Activated T-helper 2 cell treated with anti-CD3 and anti-CD28 coated beads, Interferon-gamma antibody, Interleukin-2, Interleukin-4, amounts not matched to agents 10 μg/mL and 5 μg/mL and 100 μg/mL, durations not matched to agents 14 hours and 24 hours and 36 hours (primary cell): ENCODE measurements at places on chromosomes 11 and 22. TPM values are rescaled to one million over a fixed set of nuclear protein-coding genes. Genes with fewer than 3 reads are reported as not detected.

HEPN1 gene
- total RNA-seq: not detected in 2 replicates

FXYD2 gene
- 0.48 and 0.51 TPM in 2 replicates for total RNA-seq

GRCh38 chr11:73784080-73784634 lies 3.5 kb upstream of the MRPL48 start:
- DNase-seq: no peak

TTLL12 gene
- 85.7 and 89.1 TPM in 2 replicates for total RNA-seq

GRCh38 chr11:97965849-97966646 lies 1054.7 kb upstream of the CNTN5 start:
- DNase-seq: no peak

GRCh38 chr22:27679176-27679575 lies 122.4 kb downstream of the MN1 start:
- DNase-seq: no peak

- DNase-seq: no peak
Measured at GRCh38 chr11:1970956-1971355, 23.8 kb downstream of the MRPL23 start.

ME3 gene
- 3.5 and 4.1 TPM in 2 replicates for total RNA-seq

LAYN gene
- 15.8 and 16.5 TPM in 2 replicates for total RNA-seq

SLC37A2 gene
- 0.44 and 0.52 TPM in 2 replicates for total RNA-seq

CCDC188 gene
- total RNA-seq: 0.11 TPM in 1 of 2 replicates, not detected in the other

OR52N4 gene
- not detected in 2 replicates for total RNA-seq

OSM gene
- total RNA-seq: 148 and 152 TPM in 2 replicates

DNA sequence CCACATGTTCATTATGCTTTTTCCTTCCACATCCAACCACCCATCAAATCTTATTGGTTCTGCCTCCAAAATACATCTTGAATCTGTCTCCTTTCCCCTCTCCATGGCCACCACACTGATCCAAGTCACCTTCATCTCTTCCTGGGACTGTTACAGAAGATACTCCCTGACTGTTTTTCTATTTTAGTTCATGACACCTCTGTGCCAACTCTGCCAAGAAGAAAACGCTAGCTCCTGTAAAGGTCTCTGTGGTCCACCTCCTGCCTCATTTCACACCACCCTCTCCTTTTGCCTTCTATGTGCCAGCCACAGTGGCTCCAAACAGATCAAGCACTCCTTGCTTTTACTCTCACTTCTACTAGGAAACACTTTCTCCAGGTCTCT lies 58.9 kb upstream of the CLTCL1 start:
- DNase-seq: no peak

MYEOV gene
- 0.09 TPM in 1 of 2 replicates, not detected in the other for total RNA-seq

NNMT gene
- total RNA-seq: not detected in 2 replicates

DNA sequence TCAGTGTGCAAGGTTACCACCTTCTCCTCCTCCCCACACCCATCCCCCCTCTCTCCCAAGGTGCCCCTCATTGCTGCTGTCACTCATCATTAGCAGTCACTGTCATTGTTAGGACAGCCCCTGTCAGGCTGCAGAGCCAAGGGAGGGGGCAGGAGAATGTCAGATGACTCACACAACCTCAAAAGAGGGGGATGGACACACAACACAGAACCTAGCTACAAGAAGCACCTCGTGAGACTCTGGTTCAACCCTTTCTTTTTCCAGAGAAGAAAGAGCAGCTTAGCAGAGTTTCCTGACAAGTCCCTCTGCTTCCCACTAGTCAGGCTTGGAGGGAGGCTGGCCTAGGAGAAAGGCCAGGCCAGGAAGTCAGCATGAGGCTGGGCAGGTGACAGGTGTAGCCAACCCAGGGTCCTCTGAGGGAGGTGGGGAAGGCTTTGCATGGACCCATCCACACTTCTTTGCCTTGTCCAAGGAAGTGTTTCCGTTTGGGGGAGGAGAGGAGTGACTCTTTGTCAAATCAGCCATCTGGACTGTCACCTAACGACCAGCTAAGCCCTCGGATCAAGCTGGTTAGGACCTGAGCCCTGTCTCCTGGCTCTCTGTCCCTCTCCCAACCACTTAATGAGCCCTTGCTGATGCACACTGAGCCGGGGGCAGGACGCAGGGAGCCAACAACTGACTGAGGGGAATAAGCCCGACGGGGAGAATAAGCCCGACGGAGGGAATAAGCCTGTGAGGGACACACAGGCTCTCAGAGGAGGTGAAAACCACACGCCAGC lies 18.3 kb downstream of the ADORA2A start:
- DNase-seq: no peak

DNA sequence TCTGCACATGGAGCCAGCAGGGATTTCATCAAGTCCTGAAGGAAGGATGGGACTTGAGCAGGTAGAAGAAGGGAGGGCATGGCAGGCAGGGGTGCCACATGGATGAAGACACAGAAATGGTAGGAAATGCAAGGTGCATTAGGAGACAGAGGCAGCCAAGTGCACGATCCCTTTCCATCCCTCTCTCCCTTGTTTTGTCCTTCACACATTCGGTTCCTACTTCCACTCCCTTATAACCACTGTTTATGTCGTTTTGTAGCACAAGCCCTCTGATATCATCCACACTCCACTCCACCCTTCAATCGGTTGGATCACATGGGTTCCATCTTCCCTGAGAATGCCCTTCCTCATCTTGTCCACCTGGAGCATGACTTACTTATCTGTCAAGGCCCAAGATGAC lies 35.2 kb downstream of the IFT27 start:
- DNase-seq: no peak

- no peak for DNase-seq
Measured at GRCh38 chr11:10619131-10619680, 50.7 kb upstream of the LYVE1 start.

FREY1 gene
- total RNA-seq: 1.4 and 1.7 TPM in 2 replicates

DNA sequence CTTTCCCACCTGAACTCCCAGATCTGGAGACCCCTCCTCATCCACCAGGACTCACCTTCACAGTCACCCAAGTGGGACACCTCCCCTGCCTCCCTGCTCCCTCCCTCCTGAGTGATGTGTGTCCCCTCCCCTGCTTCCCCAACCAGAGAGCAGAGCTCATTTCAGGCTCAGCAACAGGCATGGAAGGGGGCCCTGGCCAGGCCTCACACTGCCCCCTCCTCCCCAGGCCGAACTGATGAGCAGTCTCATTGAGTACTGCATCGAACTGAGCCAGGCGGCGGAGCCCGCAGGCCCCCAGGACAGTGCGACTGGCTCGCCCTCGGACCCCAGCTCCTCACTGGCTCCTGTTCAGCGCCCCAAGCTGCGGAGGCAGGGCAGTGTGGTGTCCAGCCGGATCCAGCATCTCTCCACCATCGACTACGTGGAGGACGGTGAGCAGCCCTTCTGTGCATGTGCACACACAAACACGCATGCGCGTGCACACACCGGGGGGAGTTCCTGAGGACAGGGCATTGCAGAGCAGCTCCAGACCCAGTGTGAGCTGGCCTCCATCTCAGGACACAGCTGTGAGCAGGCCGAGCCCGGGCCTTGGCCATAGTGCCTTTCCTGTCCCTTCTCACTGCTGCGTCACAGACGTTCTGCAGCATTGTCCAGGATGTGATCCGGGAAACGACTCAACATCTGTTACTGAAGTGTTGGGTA lies 17.8 kb upstream of the NEAT1 start:
- DNase-seq: no peak

DNA sequence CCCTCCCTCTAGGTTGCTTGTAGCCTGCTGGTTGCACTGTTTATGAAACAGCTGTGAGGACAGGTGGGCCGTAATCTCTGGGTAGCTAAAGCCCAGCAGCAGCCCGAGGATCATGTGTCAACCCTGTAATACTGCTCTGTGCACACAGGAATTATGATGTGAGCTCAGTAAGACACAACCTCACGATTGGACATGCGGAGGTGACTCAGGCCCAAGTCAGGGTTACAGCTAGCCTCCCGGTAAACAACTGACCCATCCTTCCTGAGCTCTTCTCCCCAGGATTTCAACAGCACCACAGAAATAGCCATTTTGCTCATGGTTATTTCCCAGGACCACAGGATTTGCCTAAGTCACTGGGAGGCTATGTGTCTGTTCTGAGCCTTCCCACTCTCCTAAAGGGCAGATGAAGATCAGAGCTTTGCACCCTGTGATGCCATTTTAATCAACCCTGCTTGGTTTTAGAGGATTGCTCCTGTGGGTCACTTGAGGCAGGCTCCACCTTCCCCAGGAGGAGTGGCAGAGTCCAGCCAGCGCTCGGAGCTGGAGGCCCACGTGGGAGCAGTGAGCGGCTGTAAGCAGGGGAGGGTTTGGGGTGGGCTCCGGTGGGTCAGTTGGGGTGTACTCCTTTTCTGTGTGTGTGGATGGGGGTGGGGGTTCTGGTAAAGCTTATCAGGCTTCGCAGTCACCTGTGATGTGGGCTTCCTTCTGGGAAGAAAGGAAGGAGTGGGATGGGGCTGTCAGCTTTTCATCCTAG lies at the start of gene AMPD3:
AMPD3 (plus strand) TSS at position 387 of the 754 bp plus-strand sequence. CDS start 6,256 bp downstream, outside the sequence.
- peak; percentile 7 for DNase-seq

DNA sequence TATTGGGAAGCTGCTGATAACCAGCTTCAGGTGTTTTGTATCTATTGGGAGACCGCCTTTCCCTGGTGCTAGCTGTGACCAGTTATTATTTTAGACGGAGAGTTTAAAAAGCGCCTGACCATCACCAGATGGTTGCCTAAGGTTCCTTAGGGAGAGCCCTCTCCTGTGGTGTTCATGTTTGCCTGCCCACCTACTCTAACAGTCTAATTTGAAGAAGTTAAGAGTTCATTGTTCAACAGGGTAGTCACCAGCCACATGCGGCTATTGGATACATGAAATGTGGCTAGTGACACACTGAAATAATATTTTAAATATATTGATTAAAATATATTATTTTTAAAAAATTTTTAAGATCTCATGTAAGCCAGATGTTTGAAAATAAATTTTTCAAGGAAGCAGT lies 71.3 kb upstream of the SLN start:
- no peak for DNase-seq

GRCh38 chr22:19928207-19928606 lies 13.4 kb upstream of the COMT start:
- DNase-seq: no peak

DNA sequence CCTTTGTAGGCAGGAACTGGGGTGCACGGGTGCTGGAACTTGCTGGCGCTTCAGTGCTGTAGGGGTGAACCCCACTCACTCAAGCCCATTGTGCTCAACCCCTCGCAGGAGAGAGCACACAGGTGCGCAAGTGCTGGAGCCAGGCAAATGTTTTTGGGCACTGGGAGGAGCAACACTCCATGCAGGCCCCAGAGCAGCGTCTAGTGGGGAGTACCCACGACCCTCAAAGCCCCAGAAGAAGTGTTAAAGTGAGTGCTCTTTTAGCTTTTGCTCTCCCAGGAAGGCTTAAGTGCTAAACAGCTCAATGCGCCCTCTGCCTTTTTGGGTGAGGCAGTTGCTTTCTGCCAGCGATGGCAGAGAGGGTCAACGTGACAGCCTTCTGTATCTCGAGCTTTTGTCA lies 282.2 kb upstream of the ARHGAP42 start:
- no peak for DNase-seq

DNA sequence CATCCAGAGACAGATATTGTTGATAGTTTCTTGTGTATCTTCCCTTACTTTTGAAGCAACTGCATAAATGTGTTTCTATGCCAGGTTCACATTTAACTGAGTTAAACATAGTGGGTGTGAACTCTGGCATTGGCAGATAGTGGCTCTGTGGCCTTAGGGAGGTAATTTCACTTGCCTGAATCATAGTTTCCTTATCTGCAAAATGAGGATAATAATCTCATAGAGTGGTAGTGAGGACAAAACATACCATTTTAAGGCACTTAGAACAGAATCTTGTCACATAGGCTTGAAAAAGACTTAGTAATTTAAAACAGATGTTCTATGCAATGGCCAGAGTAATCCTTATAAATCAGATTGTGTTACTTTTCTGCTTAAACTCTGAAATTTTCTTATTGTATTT lies 56.4 kb upstream of the SYN3 start:
- no peak for DNase-seq

FIBIN gene
- not detected in 2 replicates for total RNA-seq
